Pericardium fibroblast (primary cell): ENCODE measurements at places on chromosomes 6 and 20. TPM values are rescaled to one million over a fixed set of nuclear protein-coding genes. Genes with fewer than 3 reads are reported as not detected.

RAB23 gene
- total RNA-seq = 18.7 and 18.9 TPM in 2 replicates

OLIG3 gene
- not detected in 2 replicates for total RNA-seq

ZFP57 gene
- total RNA-seq = not detected in 2 replicates

PNPLA1 gene
- not detected in 2 replicates for total RNA-seq

ARMH2 gene
- not detected in 2 replicates for total RNA-seq

PKHD1 gene
- under 0.01 TPM in 1 of 2 replicates, not detected in the other for total RNA-seq

TRDN gene
- total RNA-seq = not detected in 2 replicates

OOEP gene
- total RNA-seq = 0.23 TPM in 1 of 2 replicates, not detected in the other
